ENCODE measurements at places on chromosomes 3 and 15.

GRCh38 chr3:13197795-13198194 is 124.6 kb upstream of the IQSEC1 start:
- no peak for DNase-seq

- no peak for DNase-seq
These were observed 265.2 kb downstream of the SUCLG2 start for GRCh38 chr3:67389176-67389575.

GRCh38 chr3:22392859-22393258 is 641.8 kb upstream of the ZNF385D start:
- no peak for DNase-seq

- no peak for DNase-seq
These were observed 308.5 kb upstream of the RASGRP1 start for GRCh38 chr15:38873158-38873557.

DNA sequence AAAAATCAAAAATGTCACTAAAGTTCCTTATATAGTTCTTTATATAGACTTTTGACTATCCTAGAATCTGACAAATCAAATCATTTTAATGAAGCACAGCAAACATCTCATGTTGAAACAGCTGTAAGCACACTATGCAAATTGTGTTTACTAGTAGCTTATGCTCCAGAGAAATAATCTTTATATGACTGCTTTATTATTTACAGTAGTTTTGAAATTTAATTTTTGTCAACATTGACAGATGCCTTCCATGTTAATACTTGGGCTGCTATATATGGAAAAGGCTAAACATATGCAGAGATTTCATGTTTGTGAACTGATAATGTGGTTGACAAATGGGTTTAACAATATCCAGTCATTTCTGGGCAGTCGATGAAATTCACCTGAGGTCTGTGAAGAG is 616.8 kb downstream of the TAFA4 start:
- no peak for DNase-seq

DNA sequence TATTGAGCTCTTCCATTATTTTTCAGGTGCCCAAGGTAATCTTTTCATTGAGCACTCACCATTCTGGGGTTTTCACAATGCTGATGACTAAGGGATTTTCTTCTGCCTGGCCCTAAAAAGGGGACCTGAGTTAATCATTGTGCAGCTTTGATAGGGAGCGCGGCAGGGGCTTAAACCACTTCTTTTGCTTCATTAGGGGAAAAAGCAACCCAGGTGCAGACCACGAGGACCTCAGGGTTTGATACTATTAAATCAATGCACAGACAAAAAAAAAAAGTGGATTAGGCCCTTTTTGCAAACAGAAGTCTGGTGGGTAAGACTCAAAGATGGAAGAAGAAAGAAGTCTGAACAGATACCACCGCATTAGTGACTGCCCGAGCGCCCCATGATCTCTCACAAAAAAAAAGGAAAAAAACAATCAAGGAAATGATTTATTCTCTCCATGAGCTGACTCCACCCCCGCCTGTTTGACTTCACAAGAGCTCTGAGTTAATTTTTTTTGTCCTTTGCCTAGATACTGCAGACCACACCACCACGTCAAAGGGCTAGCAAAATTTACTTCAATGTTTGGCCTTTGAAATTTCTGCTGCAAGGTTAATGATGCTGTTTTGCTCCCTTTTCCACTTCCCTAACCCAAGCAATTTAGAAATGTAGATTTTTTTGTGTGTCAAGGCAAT is 78.0 kb upstream of the FEZF2 start:
- no peak for DNase-seq
